ENCODE measurements at places on chromosomes 2 and 18.
A peak's percentile ranks its signal among the peaks of the same experiment; 100 is the strongest.

- DNase-seq = peak; percentile 44
These were observed 758.4 kb upstream of the KLHL29 start for GRCh38 chr2:22626621-22627020.

GRCh38 chr2:173058673-173059072 is 17.0 kb upstream of the MAP3K20 start:
- DNase-seq = no peak

DNA sequence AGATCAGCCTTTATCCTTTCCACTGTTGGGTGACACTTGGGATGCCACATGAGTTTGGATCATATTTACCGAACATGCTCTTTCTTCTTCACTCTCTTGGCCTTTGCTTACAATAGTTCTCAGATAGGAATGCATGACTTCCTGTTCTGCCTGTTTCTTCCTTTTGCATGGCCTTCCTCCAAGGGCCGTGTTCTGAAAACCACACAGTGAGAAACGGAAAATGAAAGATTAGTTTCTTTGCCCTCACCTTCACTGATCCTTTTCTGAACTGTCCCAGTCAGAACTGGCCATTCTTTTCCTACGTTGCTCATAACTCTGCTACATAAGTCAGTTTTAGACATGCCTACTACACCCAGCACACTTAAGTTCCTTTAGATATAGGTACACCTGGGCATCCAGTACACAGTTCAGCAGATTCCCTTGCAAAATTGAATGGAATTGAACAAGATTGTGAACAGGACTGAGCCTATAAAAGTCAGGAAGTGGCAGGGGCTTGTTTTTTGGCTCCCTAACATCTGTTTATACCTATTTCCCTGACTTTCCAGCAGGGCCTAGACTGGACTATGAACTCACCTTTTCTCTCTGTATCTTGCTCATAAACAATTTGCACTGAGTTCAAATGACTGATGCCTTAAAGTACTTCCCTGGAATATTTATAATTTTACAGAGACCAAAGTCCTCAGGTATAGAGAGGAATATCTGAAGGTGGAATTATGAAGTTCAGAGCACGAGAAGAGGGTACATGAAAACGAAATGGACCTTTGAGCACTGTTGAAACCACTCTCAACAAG is 186.4 kb upstream of the ST6GAL2 start:
- DNase-seq = no peak

- no peak for DNase-seq
These were observed 36.2 kb upstream of the MAT2A start for GRCh38 chr2:85502720-85503119.

GRCh38 chr2:33014268-33014667 is 67.5 kb downstream of the LTBP1 start:
- no peak for DNase-seq

- no peak for DNase-seq
These were observed 18.9 kb downstream of the SAG start for GRCh38 chr2:233326500-233326899.

DNA sequence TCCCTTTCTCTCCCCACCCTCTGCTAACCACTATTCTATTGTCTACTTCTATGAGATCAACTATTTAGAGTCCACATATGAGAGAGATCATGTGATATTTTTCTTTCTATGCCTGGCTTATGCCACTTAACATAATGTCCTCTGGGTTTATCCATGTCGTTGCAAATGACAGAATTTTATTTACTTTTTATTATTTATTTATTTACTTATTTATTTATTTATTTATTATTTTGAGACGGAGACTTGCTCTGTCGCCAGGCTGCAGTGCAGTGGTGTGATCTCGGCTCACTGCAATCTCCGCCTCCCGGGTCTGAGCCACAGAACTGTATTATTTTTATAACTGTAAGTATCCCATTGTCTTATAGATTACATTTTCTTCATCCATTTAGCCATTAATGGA is 443.4 kb upstream of the CDH19 start:
- DNase-seq = no peak

DNA sequence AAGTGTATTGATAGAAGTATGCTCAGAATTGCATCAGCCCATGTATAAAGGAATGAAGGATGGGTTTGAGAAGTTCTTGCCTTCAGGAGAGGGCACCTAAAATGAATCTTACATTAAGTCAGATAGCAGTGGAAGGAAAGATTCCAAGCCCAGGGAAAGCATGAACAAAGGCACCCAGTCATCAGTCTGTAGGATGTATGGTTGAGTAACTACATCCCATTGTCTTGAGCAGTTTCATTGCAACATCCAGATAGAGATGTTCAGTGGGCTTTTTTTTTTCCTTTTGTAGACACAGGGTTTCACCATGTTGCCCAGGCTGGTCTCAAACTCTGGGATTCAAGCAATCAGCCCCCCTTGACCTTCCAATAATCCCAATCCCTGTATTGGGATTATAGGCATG is 80.7 kb downstream of the ARHGAP28 start:
- DNase-seq = no peak

DNA sequence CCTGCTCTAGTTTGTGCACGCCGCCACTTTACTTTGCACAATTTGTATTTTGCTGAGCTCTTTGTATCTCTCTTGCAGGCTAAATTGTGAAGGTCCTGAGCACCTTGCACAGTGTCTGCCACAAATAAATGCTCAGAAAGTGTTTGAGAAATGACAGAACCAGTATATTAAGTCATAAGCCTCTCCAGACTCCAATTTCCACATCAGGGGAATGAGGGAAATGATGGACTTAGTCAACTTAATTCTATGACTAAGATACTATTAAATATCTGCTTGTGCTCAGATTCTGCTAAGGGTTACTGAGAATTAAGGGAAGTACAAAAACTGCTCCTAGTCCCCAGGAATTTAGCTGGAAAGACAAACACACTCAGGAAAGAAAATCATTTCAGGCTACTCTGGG is 239.1 kb upstream of the SLC14A2 start:
- no peak for DNase-seq

Data from cardiac muscle cell (in vitro differentiated cells and primary cell).